ENCODE measurements at places on chromosomes 11 and 22.

- DNase-seq = no peak
These were observed 25.3 kb downstream of the DUSP8 start for GRCh38 chr11:1546536-1547466.

DNA sequence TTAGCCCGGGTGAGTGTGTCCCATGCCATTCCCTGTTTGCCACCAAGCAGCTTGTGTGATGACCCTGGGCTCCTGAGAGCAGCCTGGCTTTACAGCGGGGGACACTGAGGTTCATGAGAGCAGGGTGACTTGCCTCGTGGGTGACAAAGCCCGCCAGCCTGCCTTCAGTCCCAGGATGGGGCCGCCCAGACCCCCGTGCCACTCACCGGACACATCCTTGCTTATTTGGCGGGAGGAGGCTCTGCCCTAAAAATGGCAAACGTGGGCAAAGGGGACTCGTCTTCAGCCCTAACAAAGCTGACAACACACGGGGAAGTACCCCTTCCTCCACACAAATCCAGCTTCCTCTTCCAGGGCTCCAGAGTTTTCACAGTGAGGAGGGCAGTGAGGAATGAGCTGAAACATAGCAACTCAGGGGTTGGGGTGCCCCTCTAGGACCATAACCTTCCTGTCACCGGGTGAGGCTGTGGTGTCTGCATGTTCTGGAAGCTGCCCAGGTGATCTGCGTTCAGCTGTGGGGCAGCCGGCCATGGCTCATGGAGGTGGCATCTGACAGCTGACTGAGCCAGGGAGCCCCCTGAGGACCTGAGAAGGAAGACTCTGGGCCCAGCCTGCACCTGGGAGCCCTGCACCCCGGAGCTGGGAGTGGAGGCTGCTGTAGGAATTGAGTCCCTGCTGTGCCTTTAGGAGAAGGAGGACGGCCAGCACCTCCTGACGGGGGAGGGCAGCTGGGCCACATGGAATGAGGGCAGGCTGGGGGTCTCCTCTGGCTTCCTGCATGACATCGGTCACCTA lies 16.7 kb downstream of the RIBC2 start:
- DNase-seq = no peak

DNA sequence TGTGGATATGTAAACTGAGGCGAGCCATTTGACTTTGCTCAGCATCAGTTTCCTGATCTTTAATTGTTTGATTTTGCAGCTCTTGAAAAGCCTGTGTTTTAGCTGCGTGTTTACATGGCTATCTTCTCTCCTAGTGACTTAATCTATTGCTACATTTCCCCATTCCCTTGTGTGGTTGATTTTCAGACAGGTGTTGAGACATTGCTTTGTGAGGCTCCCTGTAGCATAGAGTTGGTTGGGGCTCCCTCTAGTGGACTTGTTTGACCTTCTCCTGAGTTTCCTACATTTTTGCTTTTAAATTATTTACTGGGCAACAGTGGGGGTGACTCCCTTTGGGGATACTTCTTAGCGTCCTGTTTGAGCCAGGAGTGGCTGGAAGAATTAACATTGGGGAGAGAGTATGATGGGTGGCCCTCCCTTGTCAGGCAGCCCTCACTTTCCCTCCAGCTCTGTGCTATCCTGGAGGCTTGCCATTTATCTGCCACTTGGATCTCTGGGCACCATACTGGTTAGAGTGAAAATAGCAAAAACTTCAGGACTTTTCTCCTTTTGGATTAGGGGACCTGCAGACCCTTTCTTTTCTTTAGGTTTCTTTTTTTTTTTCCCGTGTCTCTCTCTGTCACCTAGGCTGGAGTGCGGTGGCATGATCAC lies 9.2 kb upstream of the CBL start:
- DNase-seq = peak; percentile 80

- DNase-seq = no peak
These were observed 17.2 kb downstream of the KIAA1671 start for GRCh38 chr22:24969560-24970301.

- no peak for DNase-seq
These were observed 126.3 kb downstream of the MPPED2 start for GRCh38 chr11:30459821-30460220.

DNA sequence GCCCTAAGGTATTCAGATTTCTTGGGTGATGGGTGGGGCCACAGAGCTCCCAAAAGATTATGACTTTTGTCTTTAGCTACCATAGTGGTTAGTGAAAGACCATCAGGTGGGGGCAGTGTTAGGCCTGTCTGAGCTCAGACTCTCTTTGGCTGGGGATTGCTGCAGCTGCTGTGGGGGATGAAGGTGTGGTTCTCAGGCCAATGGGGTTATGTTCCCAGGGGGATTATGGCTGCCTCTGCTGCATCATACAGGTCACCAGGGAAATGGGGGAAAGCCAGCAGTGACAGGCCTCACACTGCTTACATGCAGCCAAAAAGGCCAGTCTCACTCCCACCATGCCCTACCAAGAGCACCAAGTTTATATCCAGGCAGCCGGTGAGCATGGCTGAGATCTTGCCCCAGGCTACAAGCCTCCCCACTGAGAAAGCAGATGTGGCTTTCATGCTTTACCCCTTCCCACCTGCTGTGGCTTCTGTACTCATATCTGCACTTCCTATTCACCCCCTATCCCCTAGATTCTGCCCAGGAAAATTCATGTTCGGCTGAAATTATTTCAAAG lies 24.8 kb downstream of the CNTF start:
- no peak for DNase-seq

DNA sequence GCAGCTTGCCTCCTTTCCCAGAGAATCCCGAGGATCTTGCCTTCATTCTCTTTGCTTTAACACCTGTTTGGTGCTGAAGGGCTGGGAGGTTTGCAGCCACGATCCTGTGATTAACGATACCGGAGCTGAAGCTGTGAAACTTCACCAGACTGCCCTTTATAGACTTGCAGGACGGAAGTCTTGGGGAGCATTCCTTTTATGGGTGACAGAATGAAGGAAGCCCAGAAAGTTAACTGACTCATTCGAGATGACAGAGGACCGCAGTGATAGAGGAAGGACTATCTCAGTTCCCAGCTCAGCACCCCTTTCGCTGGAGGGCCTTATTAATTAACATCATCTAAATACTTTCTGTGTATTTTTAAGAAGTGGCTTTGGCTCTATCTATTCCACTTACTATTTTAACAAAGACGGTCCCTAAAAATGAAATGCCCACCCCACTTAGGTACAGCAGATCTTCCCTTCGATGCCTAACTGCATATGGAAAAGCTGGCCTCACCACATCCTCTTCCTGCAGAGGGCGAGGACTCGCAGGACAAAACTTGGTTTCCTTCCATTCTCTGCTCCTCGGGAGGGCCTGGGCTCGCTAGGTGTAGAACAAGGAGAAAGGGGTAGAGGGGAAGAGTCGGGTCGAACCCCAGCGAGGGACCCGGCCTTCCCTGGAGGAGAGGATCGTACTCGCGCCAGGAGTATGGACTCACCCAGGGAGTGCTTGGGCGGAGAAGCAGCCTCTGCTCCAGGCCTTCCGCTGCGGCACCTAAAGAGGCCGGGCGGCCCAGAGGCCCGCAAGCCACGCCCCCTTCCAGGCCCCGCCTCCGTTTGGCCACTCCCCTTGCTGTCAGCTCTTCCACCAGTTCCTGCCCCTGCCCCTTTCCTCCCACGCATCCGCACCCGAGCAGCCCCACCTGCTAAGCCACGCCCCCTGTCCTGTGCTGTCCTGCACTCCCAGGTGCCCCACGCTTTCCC lies 30.7 kb upstream of the USP47 start:
- DNase-seq = no peak

DNA sequence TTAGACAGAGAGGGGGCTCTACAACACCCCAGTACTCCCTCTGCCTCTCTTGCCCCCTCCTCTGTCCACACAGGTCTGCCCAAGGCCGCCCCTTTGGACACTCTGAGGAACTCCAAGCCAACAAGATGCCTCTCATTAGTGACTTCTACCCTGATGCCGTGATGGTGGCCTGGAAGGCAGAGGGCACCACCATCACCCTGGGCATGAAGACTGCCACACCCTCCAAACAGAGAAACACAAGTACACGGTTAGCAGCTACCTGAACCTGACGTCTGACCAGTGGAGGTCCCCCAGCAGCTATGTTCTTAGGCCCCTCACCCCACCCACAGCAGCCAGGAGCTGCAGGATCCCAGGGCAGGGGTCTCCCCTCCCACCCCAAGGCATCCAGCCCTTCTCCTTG lies 125.1 kb downstream of the MED15 start:
- DNase-seq = no peak

DNA sequence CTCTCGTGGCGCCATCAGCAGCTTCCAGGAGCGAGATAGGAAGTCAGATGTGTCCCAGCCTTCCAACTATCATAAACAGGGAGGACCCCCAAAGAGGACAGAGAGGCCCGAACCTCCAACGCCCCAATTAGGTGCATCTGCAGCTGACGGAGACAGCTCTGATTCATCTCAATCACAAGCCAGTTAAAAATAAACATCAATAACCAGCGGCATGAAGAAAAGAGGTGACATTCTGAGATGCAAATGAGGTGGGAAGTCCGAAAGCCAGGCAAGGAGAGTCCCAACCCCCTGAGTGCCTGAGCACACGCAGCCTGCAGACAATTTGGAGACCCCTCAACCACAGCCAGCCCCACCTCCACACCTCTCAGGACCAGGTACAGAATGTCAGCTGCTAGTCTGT lies 28.1 kb upstream of the IGSF9B start:
- DNase-seq = no peak

DNA sequence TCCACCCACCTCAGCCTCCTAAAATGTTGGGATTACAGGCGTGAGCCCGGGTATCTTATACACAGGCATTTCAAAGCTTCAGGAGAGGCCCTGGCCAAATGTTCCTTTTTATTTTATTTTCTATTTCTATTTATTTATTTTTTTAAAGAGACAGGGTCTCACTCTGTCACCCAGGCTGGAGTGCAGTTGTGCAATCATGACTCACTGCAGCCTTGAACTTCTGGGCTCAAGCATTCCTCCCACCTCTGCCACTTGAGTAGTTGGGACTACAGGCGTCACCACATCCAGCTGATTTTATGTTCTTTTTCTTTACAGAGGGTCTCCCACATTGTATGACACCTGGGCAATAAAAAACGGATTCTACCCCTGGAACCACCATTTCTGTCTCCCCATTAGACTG lies 71.2 kb downstream of the FBXO7 start:
- no peak for DNase-seq

- DNase-seq = no peak
These were observed 10.1 kb upstream of the OR4A15 start for GRCh38 chr11:55357560-55358184.

DNA sequence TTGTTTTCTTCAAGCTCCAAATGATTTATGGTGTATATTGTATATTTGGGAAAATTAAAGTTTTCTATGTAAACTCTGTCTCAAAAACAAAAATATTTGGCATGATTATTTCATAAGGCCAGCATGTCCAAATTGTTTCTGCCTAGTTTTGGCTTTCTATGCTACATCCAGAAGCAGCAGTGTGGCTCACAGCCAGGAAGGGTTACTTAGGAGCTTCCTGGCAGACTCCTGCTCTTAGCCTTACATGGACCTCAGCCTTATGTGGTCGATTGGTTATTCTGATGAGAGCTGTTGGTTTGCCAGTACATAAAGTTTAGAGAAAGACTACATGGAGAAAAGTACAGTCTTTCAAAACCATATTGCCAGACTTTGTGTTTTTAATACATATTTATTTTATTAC lies 297.7 kb upstream of the FAT3 start:
- DNase-seq = no peak

DNA sequence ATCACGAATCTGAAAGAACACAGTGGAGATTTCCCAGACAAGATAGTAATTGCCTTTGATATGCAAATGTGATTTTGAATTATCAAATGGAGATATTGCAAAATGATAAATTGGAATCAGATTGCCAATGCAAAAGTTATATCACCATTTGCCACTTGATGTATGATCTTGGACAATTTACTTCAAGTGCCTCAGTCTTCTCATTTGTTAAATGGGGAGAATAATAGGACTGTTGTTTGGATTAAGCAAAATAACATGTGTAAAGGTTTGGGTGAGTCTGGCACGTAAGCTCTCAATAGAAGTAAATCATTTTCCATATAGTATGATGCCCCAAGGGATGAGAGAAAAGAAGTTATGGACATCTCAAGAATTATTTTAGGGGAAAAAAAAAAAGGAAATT lies 7.9 kb upstream of the PHF21A start:
- DNase-seq = no peak

- no peak for DNase-seq
These were observed 82.8 kb upstream of the PLET1 start for GRCh38 chr11:112343368-112344039.

GRCh38 chr11:64897381-64898075 lies 19.1 kb upstream of the EHD1 start:
- no peak for DNase-seq

- DNase-seq = no peak
These were observed 1320.4 kb downstream of the LRRC4C start for GRCh38 chr11:40139066-40139465.

GRCh38 chr11:111106641-111107040 lies 138.9 kb upstream of the POU2AF2 start:
- DNase-seq = no peak

DNA sequence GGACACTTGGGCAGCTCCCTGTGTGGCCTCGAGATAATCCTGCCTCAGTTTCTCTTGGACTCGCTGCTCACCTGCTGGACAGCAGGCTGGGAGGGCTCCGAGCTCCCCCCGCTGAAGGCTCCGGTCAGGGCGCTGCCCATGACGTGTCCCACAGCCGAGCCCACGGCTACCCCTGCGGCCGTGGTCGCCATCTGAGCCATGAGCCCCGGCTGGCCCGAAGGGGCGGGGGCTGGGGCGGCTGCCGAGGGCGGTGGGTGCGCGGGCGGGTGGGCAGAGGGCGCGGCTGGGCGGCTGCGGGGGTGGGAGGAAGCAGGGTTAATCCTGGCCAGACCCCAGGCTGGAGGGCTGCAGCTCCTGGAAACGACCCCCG lies 484 bp downstream of the CHCHD10 start:
- DNase-seq = no peak

DNA sequence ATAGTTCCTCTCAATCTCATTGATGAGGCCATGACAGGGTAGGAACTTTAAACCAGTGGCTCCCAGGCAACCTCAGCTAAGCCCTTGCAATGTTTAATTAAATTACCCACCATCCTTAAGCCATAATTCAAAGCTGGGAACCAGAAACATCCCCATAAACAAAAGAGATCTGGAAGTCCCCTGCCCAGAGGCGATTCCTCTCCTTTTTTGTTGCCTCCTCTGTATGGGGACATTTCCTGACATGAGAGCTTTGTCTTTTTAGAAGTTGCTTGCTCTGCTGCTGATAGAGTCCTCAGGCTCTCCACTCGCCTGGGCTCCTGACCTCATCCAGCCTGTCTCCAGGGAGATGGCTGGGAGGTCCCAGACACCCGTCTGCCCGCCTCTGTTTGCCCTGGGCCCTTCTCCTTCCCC lies 3.2 kb downstream of the DTX4 start:
- DNase-seq = no peak

DNA sequence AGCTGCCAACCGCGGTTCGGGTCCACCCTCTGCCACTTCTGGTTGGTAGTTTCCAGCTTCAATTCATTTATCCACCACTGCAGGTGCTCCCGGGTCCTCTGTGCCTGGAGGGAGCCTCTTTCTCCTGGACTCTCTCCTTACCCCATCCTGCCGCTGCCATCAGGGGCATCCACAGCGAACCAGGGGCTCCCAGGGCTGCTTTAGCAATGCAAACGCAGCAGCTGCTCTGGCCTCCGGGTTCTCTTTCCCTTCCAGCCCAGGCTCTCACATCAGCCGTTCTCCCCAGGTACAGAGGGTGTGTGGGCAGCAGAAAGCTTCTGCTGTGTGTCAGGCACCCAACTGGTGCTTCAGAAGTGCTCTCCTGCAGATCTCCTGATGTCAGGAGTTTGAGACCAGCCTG lies 27.9 kb downstream of the NFAM1 start:
- DNase-seq = no peak
